ENCODE measurements at places on chromosomes 1 and 21.
A peak's percentile ranks its signal among the peaks of the same experiment; 100 is the strongest.

GRCh38 chr1:42013881-42014470 lies 95.3 kb upstream of the HIVEP3 start:
- DNase-seq, result no peak

DNA sequence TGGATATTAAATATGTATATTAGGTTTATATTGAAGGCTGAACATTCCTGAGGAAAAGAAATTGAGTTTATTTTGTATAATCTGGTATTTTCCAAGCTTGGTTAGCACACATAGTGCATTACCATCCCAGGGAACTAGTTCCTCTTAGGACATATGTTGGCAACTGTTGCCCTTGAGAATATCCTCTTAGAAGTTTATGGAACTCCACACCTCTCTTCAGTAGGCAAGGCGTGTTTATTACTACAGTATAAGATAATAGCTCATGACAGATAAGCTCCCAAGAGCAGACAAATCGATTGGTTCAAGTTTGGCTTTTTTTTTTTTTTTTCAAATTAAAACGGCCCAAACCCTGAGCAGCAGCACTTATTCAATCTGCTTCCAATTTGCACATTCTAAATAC lies 59.8 kb upstream of the SIPA1L2 start:
- no peak for DNase-seq

GRCh38 chr1:56834137-56834900 lies 15.1 kb upstream of the FYB2 start:
- no peak for DNase-seq

GRCh38 chr1:224720216-224720615 lies 104.1 kb downstream of the CNIH3 start:
- DNase-seq, result no peak

DNA sequence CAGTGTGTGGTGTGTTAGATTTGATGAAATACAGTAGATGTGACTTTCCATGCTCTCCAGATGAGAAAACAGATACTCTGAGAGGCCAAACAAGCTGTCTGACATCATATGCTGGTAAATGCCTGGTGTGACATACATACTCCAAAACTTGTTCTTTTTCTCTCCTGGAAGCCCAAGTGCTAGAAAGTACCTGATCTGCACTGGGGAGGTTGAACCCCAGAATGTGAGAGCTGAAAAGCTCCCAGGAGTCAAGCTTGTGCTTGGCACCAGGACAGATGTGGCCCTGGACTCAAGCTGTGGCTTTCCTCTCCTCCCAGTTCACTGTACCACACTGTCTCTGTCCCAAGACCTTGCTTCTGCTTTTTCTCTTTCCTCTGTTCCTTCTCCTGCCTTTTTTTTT lies 389.0 kb upstream of the USP24 start:
- DNase-seq, result no peak

GRCh38 chr1:152190589-152190988 lies 31.6 kb upstream of the RPTN start:
- no peak for DNase-seq

DNA sequence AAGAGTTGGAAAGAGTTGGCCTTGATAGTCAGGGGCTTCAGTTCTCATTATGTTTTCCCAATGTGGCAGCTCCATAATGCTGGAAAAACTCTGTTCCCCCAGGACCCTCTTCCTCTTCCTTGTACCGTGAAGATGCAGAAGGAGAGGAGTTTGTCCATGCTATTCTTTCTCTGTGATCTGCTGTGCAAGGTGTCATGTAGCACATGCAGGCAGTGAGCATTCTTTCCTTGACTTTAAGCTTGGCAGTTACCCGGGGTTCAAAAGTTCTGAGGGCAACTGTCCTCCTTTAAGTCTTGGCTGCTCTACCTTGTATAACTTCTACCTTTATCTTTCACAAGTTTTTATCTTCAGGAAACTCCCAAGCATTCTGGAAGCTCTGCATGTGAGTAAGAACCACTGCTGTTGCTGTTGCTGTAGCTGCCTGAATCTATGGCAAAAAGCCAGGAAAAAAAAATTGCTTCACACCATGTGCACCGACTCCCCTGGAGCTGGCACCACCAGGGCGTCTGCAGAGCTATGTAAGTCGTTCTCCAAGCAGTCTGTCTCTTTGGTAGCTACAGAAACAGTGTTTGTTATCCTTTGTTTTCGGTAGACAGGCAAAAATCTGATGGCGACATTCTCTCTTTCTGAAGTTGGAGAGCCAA lies 42.7 kb upstream of the SLC16A1 start:
- peak; percentile 21 for DNase-seq

DNA sequence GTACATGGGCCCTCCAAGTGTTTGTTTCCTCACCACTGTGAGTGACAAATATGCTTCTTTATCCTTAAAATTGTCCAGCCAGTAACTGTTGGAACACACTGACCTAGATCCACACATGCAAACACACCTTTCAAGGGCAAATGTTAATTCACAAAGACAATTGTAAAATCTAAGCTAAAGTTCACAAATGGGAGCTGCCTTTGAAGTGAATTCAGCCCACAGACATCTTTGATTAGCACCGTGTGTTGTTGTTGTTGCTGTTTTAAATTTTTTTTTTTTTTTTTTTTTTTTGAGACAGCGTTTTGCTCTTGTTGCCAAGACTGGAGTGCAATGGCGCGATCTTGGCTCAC lies 52.3 kb upstream of the SLC16A1 start:
- no peak for DNase-seq

GRCh38 chr1:178868706-178869105 lies 2.2 kb downstream of the ANGPTL1 start:
- no peak for DNase-seq

DNA sequence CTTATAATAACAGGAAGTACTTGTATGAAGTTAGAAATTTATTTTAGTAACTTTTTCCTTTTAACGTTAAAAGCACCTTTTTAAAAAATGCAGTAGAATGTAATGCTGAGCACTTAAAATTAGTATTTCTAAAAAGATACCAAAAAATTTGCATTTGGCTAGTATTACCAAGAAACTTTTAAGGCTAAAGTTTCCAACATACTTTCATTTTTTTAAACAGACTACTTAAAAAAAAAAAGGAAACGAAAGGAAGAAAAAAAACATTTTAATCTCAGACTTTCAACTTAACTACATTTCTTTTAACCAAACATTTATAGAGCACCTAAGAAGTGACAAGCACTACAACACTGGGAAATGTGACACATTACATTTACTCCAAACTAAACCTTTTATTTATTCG lies 2.8 kb downstream of the ARID4B start:
- no peak for DNase-seq

GRCh38 chr21:39095681-39096080 lies 87.6 kb downstream of the PSMG1 start:
- no peak for DNase-seq

GRCh38 chr1:93749487-93749886 lies 67.8 kb upstream of the BCAR3 start:
- DNase-seq, result no peak

GRCh38 chr1:228226956-228227791 lies 19.3 kb downstream of the OBSCN start:
- DNase-seq, result peak; percentile 48

- no peak for DNase-seq
Observed at GRCh38 chr1:1281533-1282321, 1.5 kb downstream of the SCNN1D start.

- DNase-seq, result peak; percentile 18
Observed at GRCh38 chr1:239816081-239816782, 275.5 kb upstream of the FMN2 start.

DNA sequence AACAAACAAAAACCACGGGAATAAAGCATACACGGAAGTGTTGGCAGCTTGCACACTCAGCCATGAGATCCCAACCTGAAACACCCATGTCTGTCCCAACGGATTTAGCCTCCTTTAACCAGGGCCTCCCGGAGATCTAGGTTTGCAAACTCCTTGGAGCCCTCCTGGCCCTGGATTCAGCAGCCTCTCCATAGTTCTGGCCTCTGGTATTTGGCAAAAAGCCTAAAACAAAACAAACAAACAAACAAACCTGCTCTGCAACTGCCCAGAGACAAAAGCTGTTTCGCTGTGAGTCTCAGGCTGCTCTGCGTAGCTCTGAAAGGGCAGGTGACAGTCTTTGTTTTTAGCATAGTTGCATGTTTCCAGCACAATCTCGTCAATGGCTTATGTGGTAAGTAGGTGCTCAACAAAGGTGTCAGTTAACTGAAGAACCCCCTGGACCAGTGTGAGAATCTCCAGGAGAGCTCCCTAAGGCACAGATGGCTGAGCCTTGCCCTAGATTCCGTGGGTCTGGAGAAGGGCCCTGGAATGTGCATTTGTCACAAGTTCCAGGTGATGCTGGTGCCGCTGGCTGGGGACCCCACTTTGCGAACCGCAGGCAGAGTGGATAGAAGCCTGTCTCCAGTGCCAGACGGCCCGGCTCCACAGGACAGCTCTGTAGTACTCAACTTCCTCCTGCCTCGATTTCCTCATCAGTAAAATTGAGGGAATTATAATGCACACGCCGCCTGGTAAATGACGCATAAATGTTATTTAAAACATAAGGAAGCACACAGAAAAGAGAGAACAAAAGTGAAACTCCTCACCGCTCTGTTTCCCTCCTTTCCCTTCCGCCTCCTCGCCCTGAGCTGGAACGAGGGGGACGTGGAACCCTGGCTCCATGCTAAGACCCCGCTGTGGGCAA lies 86.2 kb downstream of the RIPK4 start:
- DNase-seq, result no peak

DNA sequence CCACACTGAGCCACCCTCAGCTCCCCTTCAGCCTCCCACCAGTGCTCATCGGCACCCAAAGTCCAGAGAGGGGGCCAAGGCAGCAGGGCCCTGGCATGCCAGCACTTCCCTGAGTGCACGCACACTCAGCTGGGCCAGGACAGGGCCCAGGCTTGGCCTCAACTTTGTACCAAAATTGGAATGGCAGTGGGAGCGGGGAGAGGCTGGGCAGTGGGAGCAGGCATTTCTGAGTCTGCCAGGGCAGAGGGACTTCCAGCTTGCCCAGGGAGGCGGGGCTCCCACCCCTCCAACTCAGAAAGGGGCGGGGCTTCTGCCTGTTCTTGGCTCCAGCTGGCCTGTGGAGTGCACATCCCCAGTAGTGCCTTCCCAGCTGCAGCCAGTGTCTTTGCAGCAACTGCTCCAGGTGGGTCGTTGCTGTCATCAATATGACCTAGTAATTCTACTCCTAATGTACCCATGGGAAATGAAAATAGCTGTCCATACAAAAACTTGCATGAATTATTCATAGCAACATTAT lies 10.3 kb upstream of the SNX7 start:
- no peak for DNase-seq

DNA sequence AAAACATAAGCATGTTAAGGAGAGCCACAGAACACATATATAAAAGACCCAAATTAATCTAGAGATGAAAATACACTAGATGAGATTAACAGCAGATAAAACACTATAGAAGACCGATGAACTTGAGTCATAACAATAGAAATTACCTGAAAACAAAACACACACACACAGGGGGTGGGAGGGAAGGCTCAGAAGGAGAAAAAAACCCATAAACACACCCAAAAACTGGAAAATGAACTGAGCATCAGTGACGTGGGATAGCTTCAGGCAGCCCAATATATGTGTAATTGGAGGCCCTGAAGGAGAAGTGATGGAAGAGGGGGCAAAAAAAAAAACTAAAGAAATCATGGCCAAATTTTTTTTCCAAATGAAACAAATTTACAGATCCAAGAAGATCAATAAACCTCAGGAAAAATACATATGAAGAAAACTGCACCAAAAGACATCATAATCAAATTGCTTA lies 11.4 kb downstream of the ALDH9A1 start:
- no peak for DNase-seq

DNA sequence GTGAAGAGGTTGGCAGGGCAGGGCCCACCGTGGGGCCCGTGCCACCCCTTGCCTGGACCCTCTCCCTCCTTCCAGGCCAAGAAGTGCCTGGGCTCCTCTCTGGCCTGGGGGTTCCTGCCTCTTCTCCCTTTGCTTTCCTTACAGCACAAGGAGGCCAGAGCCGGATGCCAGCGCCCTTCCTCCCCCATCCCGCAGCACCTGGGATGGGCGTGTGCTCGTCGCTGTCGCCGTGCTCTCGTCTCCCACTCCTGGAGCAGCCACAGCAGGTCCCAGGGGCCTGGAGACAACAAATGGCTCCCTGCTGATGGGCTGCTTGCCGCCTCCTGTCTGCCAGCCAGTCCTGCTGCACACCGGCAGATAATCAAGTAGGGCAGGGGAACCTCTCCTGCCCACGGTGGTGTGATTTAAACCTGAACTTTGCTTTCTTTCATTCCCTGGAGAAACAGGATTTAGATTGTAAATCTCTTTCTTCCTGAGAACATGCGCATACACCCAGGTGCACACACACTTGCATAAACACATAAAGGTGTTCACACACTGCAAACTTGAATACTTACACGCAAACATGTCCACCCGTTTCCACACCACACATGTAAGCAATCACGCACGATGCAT lies 50.8 kb upstream of the POU3F1 start:
- DNase-seq, result no peak

GRCh38 chr1:6961905-6962477 lies 176.7 kb downstream of the CAMTA1 start:
- DNase-seq, result no peak

DNA sequence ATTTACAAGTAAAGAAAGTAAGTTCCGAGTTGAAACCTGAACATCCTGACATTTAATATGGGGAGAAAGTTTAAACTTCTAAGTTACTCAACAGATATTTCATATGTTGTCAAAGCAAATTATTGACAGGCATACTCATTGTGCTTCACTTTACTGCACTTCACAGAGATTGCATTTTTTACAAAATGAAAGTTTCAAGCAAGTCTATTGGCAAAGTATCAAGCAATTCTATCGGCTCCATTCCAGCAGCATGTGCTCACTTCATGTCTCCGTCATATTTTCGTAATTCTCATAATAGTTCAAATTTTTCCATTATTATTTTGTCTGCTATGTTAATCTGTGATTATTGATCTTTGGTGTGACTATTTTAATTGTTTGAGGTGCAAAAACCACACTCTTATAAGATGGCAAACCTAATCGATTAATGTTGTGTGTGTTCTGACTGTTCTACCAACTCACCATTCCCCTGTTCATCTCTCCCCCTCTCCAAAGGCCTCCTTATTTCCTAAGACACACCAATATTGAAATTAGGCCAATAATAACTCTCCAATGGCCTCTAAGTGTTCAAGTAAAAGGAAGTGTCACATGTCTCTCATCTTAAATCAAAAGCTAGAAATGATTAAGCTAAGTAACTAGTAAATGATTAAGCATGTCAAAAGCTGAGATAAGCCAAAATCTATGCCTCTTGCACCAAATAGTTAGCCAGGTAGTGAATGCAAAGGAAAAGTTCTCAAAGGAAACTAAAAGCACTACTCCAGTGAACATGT lies 68.2 kb upstream of the BCL9 start:
- no peak for DNase-seq
